ENCODE measurements at places on chromosomes 16 and 17.

GRCh38 chr17:45680360-45680759, 103.8 kb upstream of the CRHR1 start:
- no peak for DNase-seq

- peak; percentile 43 for DNase-seq
Observed at GRCh38 chr16:28067604-28068379, 4.3 kb upstream of the GSG1L start.

DNA sequence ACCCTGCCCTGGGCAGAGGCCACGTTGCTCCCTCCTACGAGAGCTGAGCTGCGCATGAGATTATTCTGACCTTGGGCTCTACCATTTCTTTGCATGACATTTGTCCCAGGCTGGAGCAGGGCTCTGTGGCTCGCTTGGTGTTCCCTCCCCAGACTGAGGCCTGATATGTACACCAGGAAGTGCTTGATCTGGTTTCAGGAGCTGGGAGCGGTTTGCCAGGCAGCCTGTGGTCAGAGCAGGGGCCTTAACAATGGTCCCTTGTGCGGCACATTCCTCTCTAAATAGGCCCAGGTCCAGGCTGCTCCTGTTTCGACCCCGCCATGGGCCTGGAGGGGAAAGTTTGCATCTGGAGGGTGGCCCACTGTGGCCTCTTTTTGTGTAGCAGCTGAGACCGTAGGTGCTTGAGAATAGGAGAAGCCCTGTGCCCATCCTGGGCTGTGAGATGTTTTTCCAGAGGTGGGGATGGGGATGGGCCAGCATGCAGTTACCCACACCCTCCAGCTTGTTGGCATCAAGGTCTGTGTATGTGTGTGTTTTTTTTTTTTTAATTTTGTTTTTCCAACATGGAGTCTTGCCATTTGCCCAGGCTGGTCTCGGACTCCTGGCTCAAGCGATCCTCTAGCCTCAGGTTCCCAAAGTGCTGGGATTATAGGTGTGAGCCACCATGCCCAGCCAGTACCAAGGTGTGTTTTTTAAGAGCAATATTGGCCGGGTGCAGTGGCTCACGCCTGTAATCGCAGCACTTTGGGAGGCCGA, 253.9 kb downstream of the SEC14L1 start:
- no peak for DNase-seq

DNA sequence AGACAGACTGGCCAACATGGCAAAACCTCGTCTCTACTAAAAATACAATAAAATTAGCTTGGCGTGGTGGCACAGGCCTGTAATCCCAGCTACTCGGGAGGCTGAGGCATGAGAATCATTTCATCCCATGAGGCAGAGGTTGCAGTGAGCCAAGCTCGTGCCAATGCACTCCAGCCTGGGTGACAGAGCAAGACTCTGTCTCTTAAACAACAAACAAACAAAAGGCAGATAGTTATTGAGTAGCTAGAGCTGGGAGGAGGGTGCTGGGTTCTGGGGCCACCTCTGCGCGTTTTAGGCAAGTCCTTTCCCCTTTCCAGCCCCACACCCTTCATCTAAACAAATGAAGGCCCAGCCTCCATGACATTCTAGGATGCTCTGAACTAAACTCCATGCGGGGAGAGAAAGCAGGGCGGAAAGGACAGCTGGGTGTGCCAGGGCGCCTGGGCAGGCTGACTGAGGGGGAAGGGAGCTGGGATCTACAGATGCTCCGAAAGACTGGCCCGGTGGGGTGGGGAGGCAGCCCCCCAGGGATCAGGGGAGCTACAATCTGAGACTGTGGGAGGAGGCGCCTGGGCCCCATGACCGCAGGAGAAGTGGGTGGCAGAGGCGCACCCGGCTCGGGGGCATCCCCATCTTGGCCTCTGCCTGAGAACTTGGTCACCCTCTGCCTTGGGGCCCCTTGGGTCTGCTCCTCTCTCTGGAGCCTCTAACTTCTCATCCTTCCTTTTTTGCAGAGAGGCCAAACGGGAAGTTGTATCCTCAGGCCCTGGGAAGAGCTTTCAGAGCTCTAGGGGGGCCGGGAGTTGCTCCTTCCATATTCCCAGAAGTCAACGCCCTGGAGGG, 910 bp downstream of the ITGAL start:
- DNase-seq, result no peak

- no peak for DNase-seq
Observed at GRCh38 chr17:77579131-77579530, 379.4 kb upstream of the TNRC6C start.

- peak; percentile 68 for DNase-seq
Observed at GRCh38 chr16:19698480-19699465, 19.3 kb downstream of the KNOP1 start.

DNA sequence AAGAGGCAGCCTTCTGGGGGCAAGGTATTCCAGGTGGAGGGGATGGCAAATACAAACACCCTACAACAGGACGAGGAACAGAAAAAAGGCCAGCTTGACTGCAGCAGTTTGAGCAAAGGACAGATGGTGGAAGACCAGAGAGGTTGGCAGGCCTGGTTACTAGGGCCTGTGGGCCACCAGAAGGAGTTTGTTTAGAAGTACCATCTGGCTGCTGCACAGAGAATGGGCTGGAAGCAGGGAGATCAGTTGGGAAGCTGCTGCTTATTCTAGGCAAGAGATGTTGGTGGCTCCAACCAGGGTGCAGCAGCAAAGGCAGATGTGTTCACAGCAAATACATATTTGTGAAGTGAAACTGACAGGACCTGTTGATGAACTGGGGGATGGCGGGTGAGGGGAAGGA, 2.9 kb upstream of the YPEL2 start:
- no peak for DNase-seq

DNA sequence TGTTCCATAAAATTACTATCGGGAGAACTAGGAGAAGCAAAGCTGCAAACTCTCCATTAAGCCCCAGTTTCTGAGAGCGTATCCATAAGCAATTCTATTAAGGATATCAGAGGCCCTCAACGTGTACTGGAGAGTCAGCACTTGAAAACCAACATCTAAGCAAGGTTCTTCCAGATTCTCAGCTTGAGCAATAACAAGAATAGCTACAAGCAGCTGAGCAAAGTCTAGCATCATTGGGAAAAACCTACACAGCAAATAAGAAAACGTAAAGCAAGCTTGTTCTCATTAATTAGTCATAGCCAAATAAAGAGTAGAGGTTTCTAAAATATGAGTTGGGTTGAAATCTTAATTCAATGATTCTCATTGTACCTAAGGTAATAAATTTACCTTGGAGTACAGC, 26.9 kb upstream of the COX10 start:
- DNase-seq, result no peak

- no peak for DNase-seq
Observed at GRCh38 chr17:64765191-64765889, 103.2 kb upstream of the SMURF2 start.

DNA sequence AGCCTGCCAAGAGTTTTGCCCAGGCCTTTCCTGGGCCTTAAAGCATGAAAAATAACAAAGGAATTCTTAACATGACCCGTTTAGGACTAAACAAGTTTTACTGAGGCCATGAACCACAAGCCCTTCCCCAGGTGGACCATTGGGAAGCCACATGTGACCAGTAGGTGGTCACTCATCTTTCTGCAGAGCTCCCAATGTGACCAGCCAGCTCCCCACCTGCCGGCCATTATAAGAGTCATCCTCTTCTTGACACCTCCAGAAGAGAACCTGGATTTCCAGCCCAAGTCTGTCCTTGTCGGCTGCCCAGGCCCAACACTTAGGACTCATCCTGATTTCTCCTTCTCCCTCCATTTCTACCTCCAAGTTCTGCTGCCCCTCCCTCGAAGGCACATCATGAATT, 91.7 kb upstream of the DNAH17 start:
- DNase-seq, result no peak

DNA sequence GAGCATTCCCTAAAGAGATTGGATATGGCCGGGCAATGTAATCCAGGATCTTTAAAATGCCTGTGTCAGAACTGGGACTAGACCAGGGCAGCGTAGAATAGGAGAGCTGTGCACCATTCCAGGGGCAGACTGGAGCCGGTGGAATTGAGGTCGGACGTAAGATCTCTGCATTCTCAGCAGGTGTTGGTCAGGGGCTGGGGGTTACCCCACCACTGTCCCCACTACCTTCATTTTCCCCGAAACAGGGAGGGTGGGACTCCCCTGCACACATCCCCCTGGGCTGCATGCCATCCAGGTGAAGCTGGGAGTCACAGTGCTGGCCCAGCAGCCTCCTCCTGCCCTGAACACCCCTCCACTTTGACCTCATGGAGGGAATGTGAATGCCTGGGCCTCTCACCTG, 17.8 kb downstream of the OSBPL7 start:
- DNase-seq, result no peak

GRCh38 chr17:38357486-38358123, 6.0 kb downstream of the SOCS7 start:
- DNase-seq, result peak; percentile 15

DNA sequence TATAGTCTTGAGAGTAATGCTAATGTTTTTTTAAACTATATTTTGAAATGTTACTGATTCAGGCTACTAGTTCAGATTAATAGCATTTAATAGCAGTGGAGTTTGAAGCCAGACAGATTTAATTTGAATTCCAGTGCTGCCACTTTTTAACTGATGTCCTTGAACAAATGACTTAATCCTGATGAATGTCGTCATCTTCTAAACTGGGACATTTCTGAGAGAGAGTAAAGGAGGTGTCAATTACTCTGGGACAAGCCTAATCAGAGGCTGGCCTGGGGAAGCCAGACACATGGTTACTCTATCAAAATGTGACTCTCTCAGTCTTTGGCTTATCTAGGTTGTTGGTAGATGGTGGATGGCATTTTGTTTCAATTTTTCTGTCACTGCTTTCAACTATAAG, 246.7 kb downstream of the HS3ST3A1 start:
- DNase-seq, result no peak

DNA sequence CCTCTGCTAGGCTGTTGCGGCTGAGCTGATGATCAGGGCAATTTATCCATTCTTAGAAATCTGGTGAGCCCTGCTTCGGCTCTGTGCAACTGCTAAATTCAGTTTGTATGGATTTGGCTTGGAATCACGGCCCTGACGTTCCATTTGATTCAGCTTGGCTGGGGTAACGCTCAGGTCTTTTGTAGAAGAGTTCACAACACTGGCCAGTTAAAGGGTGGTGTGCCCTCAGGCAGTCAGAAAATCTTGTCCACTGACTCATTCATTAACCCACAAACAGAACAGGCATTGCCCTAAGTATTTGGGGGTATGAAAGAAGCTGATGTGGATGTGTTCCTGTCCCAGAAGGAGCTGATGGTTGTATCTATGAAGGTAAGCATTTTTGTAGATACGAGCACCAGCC, 53.9 kb downstream of the GNAO1 start:
- no peak for DNase-seq

GRCh38 chr16:66553223-66553622, 847 bp downstream of the CKLF start:
- peak; percentile 14 for DNase-seq

DNA sequence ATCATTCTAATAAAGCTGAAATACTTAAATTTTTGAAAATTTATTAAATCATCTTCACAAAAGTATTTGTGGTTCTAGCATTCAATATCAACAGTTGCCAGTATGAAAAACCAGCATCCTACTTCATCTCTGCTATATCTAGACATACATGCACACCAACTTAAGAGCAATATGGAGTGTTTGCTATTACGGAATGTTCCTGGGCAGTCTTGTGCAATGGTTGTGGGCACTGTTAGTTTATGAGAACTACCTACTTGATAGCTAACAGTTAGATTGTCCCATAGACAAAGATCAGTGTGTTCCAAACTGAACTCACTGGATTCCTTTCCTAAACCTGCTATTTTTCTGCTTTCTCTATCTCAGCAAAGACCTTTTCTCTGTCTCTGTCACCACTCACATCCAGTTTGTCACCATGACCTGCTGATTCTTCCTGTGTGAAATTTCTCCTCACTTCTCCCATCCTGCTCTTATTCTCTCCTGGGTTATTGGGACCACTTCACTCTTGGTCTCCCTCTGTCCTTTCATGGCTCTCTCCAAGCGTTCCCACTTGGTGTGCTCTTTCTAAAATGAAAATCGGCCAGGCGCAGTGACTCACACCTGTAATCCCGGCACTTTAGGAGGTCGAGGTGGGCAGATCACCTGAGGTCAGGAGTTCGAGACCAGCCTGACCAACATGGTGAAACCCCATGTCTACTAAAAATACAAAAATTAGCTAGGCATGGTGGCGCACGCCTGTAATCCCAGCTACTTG, 27.7 kb downstream of the CNTROB start:
- peak; percentile 33 for DNase-seq

DNA sequence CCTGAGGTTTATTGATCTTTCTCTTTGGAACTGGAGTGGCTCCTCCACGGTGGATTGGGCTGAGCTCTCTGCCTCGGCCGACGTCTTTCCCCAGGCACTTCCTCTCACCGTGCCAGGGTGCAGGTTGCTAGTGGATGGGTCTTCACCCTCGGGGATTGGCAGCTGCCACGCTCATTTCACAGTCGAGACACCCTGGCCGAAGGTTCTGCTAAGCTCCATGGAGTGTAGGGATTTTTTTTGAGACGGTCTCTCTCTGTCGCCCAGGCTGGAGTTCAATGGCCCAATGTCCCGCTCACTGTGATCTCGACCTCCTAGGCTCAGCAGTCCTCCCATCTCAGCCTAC, 280.8 kb downstream of the SEC14L1 start:
- DNase-seq, result no peak

DNA sequence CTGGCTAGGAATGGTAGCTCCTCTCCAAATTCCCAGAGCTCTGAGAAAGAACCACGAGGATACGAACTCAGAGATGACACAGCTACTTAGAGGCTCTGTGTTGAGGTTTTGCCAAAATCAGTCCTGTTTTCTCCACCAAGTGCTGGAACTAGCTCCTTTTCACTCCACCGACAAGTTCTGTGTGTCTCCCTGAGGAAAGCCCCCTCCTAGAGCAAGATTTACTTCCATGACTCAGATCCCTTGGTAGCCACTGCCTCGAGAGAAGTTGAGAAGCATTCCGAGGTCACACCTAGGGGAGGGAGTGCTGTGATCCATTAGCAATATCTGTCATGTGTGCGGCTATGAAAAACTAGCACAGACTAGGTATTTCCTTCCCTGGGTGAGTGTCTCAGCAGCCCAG, 30.6 kb downstream of the IL21R start:
- DNase-seq, result peak; percentile 86

GRCh38 chr17:11641521-11642275, 43.4 kb downstream of the DNAH9 start:
- no peak for DNase-seq

DNA sequence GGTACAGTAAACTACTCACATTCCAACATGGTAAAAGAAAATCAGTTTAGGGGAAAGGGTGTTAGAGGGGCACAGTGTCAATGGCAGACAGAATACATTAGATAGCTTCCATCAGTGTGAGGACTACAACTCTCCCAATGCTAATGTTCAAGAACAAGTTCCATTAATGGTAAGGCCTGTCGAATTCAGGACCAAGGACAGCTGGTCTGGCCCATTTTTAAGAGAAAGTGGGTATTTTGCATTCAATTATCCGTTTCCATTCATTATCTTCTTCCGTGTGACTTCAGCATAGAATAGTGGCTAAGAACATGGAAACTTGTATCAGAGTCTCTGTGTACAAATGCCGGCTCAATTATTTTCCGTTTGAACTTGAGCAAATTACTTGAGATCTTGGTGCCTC, 98.4 kb downstream of the XYLT1 start:
- no peak for DNase-seq
